ENCODE measurements at places on chromosomes 12 and 14.

DNA sequence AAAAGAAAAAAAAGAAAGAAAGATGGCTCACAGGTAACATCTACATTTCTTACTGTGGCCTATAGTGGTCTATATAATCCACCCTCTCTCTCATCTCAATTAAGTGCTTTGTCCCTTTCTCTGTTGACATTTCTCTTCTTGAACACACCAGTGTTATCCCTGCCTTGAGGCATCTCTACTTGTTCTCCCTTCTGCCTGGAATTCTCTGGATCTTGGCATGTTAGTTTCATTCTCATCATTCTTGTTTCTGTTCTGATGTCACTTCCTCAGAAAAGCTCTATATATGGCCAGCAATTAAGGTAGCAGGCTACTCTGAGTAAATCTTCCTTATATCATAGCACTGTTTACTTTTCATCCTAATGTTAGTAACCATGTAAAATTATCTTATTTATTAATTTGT lies 155.7 kb upstream of the PDZRN4 start:
- no peak for DNase-seq

DNA sequence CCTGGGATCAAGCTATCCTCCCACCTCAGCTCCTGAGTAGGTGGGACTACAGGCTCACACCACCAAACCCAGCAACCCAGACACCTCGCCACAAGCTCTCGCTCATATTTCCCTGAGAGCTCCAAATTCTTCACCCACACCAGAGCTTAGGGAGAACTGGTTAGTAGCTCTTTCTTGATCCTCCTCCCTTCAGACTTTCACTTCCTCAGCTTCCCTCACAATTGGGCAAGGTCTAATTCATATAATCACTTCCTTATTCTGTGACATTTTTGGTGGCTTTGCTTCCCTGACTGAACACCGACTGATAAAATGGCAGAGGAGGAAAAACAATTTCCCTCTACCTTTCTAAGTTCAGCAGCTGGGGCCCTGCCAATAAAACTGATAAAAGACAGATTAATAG lies 88.5 kb downstream of the GXYLT1 start:
- DNase-seq = no peak

DNA sequence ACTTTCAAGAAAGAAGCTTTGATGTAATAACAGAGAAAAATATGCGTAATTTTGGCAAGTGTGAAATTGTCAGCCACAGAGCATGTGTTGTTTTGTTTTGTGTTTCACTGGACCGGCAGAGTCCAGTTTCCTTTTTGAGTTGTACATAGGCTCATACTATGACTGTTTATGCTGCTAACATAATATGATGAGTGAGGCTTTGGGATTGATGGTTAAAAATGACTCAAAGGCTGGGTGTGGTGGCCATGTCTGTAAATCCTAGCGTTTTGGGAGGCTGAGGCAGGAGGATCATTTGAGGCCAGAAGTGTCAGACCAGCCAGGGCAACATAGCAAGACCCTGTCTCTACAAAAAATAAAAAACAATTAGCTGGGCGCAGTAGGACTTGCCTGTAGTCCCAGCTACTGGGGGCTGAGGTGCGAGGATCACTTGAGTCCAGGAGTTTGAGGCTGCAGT lies 487.9 kb downstream of the PCNX1 start:
- DNase-seq = no peak

DNA sequence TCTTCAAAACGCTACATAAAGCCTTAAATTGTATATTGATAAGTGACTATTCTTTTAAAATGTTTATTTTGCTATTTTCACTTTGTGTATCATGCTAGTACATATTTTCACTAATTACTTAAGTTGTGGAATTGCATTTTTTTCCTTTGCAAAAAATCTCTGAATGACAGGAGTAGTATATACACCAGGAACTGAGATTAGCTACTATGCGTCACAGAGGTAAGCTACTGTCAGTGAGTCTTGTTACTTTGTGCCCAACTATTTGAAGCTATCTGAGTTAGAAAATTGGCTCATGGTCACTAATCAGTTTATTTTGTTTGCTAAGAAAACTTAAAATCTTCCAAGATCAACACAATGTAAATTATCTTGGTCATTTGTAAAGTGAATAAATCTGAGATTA lies 887.4 kb downstream of the TMTC2 start:
- DNase-seq = no peak

DNA sequence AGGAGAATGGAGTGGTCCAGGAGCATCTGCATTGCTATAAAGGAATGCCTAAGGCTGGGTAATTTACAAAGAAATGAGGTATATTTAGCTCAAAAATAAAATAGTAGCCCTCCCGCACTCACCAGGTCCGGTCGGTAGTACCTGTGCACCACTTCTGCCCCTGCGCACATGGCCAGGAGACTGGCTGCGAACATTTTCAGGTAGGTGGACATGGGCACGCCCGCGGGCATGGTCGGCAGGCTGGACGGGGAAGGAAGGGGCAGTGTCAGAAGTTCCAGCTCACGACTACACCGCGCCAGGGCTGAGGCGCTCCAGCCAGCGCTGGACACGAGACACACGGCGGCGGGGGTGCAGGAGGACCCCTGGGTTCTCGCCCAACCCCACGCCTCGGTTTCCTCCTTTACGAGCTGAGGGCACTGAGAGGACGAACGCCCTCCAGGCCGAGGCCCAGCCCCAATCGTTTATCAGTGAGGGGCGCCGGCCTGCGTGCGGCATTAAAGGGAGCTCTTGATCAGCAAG lies 9.1 kb upstream of the TDG start:
- no peak for DNase-seq

DNA sequence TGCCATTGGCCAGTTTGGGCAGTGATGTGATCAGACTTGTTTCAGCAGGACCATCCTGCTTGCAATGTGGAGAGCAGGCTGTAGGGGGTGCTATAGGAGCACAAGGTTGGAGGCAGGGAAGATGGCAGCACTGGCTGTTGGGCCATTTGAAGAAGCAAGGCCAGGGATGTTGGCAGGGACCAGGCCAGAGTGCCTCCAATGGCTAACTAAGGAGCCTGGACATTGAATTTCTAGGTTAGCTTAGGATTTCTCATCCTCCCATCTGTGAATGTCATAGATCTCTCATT lies 23.5 kb downstream of the FGF23 start:
- DNase-seq = peak; percentile 28

DNA sequence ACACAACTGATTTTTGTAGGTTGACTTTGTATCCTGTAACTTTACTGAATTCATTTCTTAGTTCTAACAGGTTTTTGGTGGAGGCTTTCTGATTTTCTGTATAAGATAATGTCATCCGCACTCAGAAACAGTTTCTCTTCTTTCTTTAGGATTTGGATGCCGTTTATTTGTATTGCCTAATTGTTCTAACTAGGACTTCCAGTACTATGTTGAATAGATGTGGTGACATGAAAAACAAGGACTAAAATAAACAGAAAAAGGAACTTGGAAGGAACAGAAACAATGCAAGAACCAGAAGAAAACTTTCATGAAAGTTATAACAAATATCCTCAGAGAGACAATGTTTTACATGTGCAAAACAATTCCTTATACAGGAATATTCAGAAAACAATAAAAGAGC lies 100.3 kb downstream of the GTF2A1 start:
- no peak for DNase-seq

GRCh38 chr14:95557832-95558231 lies 23.0 kb downstream of the GLRX5 start:
- no peak for DNase-seq

GRCh38 chr12:11822081-11822834 lies 172.8 kb downstream of the ETV6 start:
- DNase-seq = peak; percentile 36

GRCh38 chr14:25484906-25485305 lies 435.0 kb upstream of the STXBP6 start:
- DNase-seq = no peak

DNA sequence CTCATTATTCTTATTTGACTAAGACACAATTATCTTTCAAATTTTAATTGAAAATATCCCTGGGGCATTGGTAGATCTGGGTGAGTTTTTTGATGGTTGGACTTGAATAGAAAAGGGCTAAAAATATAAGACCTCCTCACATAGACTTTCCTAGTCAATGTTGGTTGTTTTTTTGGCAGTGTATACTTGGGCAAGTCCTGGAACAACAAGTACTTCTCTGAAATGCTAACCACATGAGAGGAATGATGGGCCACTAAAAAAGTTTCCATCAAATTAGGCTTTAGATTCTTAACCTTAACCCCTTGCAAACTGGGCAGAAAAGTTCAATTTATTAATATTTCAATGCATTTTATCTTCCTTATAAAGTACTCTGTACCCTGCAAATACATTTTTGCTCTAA lies 97.6 kb downstream of the FGD4 start:
- DNase-seq = no peak

- DNase-seq = no peak
These were observed 19.7 kb downstream of the NEK9 start for GRCh38 chr14:75107186-75107585.

GRCh38 chr12:106190581-106190980 lies 51.8 kb upstream of the NUAK1 start:
- no peak for DNase-seq

GRCh38 chr14:58788655-58789503 lies 151.1 kb downstream of the DACT1 start:
- no peak for DNase-seq

DNA sequence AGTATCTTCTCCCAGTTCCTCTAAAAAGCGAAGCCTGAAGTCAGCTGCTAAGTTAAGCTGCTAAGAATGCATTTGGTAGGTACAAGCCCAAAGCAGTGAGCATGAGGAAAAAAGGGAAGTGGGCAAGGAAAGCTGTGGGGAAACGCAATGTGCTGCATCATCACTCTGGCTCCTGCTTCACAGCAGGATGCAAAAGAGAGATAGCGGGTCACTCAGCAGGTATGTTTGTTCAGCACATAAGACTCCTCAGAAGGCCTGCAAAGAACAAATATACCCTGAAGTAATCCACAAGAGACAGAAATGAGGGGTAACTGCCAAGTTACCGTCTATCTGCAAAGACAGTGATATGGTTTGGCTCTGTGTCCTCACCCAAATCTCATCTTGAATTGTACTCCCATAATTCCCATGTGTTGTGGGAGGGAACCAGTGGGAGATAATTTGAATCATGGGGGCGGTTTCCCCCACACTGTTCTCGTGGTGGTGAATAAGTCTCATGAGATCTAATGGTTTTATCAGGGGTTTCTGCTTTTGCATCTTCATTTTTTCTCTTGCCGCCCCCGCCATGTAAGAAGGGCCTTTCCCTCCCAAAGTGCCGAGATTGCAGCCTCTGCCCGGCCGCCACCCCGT lies 127.4 kb upstream of the EGLN3 start:
- DNase-seq = no peak

GRCh38 chr14:91599994-91600393 lies 89.9 kb upstream of the PPP4R3A start:
- no peak for DNase-seq

- DNase-seq = no peak
These were observed 444.8 kb downstream of the AEBP2 start for GRCh38 chr12:19884021-19884492.

DNA sequence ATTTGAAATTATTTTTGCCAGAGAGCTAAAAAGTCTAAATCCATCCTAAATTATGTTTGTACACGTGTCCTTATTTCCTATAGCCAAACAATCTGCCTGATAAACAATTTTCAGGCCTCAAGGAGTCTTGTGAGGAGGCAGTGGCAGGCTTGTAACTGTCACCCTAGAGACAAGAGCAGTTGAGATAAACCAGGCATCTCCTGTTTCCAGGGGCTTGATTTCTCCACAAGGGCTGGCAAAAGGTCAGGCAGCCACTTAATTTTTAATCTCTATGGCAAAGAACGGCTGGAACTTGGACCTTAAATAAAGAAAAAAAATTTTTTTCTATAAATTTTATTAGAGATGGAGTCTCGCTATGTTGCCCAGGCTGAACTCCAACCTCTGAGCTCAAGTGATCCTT lies 15.5 kb downstream of the PKP2 start:
- DNase-seq = no peak

DNA sequence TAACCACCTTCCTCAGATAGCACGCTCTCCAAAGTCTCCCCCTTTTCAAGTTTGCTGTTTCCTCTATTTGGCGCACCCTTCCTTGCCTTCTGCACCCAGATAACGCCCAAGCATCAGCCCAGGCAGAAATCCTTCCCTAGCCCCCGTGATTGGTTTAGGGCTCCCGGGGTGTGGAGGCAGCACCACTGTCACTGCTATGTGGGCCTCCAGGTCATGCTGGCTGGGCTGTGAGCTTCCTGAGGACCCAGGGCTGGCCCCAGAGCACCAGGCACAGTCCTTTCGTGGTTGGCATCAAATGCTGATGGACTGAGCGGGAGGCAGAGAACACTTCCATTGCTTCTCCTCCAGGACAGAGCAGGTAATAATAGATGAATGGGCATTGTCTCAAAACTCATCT lies 311.4 kb downstream of the BCL11B start:
- no peak for DNase-seq

GRCh38 chr14:53716578-53716977 lies 240.0 kb downstream of the BMP4 start:
- DNase-seq = no peak

- no peak for DNase-seq
These were observed 11.4 kb downstream of the DGLUCY start for GRCh38 chr14:91125271-91125660.

GRCh38 chr12:83040339-83040738 lies 353.6 kb downstream of the TMTC2 start:
- no peak for DNase-seq

DNA sequence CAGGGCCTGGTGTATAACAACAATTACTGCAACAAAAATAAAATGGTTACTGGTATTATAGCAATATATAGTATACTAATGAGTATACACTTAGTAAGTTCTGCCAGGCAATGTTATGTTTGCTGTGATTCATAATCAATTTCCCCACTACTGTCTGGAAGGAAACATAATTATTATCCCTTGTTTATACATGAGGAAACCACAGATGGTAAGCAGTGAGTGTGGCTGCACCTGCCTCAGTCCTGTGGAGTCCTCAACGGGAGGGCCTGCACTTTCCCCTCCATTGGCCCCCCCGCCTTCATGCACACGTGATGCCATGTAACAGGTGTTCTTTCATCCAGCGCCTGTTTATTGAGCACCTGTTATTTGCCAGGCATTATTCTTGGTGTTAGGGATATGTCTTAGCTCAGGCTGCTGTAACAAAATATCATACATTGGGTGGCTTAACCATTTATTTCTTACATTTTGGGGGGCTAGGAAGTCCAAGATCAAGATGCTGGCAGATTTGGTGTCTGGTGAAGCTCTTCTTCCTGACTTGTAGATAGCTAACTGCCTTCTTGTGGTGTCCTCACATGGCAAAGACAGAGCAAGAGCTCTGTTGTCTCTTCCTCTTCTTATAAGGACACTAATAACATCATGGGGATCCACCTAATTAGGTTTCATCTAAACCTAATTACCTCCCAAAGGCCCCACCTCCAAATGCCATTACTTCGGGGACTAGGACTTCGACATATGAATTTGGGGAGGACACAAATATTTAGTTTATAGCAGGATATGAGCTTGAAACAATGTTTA lies 59.5 kb upstream of the CHGA start:
- no peak for DNase-seq

All from T-cell (primary cell).